ENCODE measurements at places on chromosomes 1 and 21. TPM values are rescaled to one million over a fixed set of nuclear protein-coding genes. Genes with fewer than 3 reads are reported as not detected.

Gene DCST2
- total RNA-seq: 3.3 TPM

Gene C1orf56
- 7.6 TPM for total RNA-seq

Gene CD53
- total RNA-seq: 50.2 TPM

Gene INSRR
- 0.33 TPM for total RNA-seq

Gene CELA3B
- not detected for total RNA-seq

Gene S100A4
- total RNA-seq: 1,015 TPM

Gene OR2L8
- total RNA-seq: 1.3 TPM

Gene RNASEL
- 14.8 TPM for total RNA-seq

Gene MAEL
- total RNA-seq: not detected

Gene PDPN
- total RNA-seq: 29.2 TPM

Gene DISC1
- 12.1 TPM for total RNA-seq

Gene NECTIN4
- 56.3 TPM for total RNA-seq

Gene ZSWIM5
- 4.5 TPM for total RNA-seq

Gene AMPD1
- 2.9 TPM for total RNA-seq

Gene TIE1
- 24.2 TPM for total RNA-seq

Gene IVL
- total RNA-seq: not detected

Gene FAM43B
- total RNA-seq: 0.16 TPM

Gene FASLG
- total RNA-seq: not detected

Gene NCMAP
- 0.98 TPM for total RNA-seq

Gene KIAA1614
- 9.1 TPM for total RNA-seq

Gene KRTAP19-1
- total RNA-seq: not detected

Gene LAPTM5
- 41.3 TPM for total RNA-seq

Gene OR2L13
- total RNA-seq: 0.33 TPM

Gene C4BPB
- total RNA-seq: 3.1 TPM

Gene CFAP298
- 36.1 TPM for total RNA-seq

Gene MAP1LC3C
- 10.8 TPM for total RNA-seq

Gene LIN28A
- total RNA-seq: not detected

Gene RHOU
- 29.7 TPM for total RNA-seq

Gene PLEKHN1
- 1.6 TPM for total RNA-seq

Gene RNF186
- 0.44 TPM for total RNA-seq

Gene PADI1
- total RNA-seq: 0.33 TPM

Gene CNKSR1
- 22.3 TPM for total RNA-seq

Gene TBX15
- 60.0 TPM for total RNA-seq

Gene OPRD1
- total RNA-seq: not detected

Gene C1QTNF12
- total RNA-seq: not detected

Gene SPRR2A
- total RNA-seq: not detected

Gene SPRR1A
- total RNA-seq: not detected

Gene SLC37A1
- 18.4 TPM for total RNA-seq

Gene GUCA2B
- not detected for total RNA-seq

All from breast epithelium (tissue), 4 donors.